Activated T-cell treated with anti-CD3 and anti-CD28 coated beads for 24 hours (primary cell): ENCODE measurements at places on chromosomes 6 and 20.

DNA sequence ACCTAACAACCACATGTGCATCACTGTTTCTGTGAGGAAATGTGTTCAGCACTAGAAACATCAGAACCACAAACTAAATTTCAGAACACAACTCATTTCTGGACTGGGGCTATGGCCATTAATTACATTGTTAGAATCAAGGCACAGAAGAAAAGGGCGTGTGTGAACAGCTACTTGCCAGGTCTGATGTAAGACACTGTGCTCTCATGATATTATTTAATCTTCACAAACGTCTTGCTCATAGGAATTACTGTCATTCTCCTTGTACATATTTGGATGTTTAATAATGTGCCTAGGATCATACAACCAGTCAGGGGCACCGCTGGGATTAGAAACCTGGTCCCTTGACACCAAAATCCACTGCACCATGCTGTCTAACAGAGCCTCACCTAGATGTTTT, 14.8 kb downstream of the ADGRF1 start:
- DNase-seq: no peak

- no peak for DNase-seq
These were observed 275.1 kb downstream of the CDC5L start for GRCh38 chr6:44662461-44663121.

DNA sequence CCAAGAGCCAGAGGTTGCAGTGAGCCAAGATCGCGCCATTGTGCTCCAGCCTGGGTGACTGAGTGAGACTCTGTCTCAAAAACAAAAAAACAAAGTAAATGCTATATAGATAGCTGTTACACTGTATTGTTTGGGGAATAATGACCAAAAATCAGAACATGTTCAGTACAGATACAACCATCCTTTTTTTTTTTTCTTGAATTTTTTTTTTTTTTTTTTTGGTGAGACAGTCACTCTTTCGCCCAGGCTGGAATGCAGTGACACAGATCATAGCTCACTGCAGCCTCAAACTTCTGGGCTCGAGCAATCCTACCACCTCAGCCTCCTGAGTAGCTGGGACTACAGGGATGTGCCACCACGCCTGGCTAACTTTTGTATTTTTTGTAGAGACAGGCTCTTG, 63.7 kb downstream of the BCAS4 start:
- DNase-seq: no peak

DNA sequence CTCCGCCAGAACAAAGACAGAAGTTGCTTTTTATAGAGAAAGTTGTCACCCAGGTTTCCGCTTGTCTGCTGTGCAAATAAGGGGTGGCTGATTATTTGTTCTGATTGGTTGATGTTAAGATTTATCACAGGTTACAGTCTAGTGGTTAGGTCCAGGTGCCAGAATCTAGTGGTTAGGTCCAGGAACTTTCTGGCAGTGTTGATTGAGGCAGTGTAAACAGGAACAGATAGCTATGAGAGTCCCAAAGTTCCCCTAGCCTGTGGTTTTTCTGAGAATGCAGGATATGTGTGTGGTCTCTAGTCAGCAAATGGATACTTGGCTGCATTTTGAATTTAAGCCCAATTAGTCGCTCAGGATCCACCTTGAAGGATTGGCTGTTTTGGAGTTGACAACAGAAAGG, 148.0 kb downstream of the TMEM200A start:
- peak; percentile 26 for DNase-seq
